NAMALWA (cell line): ENCODE measurements at places on chromosomes 7 and 10.

GRCh38 chr10:132388891-132389432 lies 8.0 kb upstream of the PWWP2B start:
- DNase-seq, result no peak

GRCh38 chr7:100604976-100605911 lies 3.1 kb downstream of the PCOLCE start:
- DNase-seq, result no peak

DNA sequence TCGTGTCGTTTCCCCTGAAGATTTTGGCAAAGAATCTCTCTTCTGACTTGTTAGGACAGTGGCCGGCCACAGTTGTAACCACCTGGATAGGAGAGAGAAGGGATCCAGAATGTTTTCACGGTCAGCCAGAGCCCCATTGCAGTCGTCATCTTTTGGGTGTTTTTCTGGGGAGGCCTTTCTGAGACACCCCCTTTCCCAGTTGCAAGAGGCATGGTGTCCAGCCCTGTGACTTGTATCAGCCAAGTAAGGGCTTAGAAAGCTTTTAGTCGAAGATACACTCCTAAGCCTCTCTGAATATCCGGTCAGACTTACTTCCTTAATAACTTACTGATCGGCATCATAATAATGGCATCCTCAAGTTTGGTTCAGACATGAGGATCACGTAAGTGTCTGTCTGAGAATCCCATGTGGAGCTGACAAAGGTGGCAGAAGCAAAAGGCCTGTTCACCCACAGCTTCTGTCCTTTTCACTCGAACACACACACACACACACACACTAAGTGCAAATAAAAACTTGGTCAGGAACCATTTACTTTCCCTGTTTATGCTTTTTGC lies 435.7 kb upstream of the GALNT17 start:
- DNase-seq, result peak; percentile 47

DNA sequence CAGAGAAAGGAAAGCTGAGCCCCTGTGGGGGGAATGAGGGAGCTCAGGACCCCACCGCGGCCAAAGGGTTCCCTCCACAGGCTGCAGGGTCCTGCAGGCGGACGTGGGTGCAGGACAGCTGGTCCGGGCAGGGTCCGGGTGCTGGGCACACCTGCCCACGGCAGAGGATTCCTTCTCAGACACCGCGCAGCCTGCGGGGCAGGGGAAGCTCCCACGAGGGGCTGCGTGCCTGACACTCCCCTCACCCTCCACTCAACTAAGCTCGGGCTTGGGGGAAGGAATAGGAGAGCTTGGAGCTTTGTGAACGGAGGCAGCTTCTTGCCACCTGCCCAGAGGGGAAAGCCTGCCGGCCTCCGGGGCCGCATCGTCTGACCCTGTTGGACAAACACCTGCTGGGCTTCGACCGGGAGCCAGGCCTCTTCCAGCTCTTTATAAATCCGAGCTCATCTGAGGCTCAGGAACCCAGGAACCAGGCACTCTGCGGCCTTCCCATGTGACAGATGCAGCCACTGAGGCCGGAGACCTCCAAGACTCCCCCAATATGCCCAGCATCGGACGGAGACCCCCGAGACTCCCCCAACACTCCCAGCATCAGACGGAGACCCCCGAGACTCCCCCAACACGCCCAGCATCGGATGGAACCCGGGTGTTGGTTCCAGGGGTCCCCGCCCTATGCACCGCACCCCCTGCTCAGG lies 97.3 kb downstream of the PDGFA start:
- no peak for DNase-seq

GRCh38 chr10:70592746-70593512 lies 9.6 kb downstream of the PRF1 start:
- DNase-seq, result no peak

DNA sequence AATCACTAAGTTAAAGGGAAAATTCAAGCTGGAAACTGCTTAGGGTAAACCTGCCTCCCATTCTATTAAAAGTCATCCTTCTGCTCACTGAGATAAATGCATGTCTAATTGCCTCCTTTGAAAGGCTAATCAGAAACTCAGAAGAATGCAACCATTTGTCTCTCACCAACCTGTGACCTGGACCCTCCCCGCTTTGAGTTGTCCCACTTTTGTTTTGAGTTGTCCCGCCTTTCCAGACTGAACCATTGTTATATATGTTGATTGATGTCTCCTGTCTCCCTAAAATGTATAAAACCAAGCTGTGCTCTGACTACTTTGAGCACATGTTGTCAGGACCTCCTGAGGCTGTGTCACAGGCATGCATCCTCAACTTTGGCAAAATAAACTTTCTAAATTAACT lies 378.4 kb downstream of the KIF20B start:
- no peak for DNase-seq

- DNase-seq, result no peak
Measured at GRCh38 chr10:101778781-101779543, 3.0 kb upstream of the FGF8 start.

GRCh38 chr7:20030915-20031362 lies 186.2 kb downstream of the MACC1 start:
- no peak for DNase-seq

DNA sequence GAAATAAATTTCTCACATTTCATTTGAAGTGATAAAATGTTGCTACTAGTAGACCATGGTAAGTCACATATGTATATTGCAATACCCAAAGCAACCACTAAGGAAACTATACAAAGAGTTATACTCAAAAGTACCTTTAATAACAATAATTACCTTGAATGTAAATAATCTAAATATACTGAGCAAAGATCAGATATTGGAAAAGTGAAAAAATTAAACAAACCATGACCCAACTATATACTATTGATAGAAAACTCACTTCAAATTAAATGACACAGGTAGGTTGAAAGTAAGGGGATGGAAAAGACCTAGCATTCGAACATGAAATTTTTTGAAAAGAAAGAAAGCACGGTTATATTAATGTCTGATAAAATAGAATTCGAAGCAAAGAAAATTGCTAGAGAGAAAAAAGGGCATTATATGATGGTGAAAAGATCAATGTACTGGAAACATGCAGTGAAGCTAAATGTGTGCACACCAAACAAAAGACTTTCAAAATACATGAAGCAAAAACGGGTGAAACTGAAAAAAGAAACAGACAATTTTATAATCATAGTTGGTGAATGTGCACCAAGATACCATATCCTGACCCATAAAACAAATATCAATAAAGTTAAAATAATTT lies 29.1 kb downstream of the TFPI2 start:
- DNase-seq, result peak; percentile 30

GRCh38 chr10:34884272-34884952 lies 69.3 kb upstream of the PARD3 start:
- no peak for DNase-seq

- DNase-seq, result no peak
Measured at GRCh38 chr10:132986978-132987377, 44.6 kb upstream of the CFAP46 start.

- DNase-seq, result no peak
Measured at GRCh38 chr7:74619235-74619860, 38.2 kb upstream of the GTF2I start.

GRCh38 chr10:57979491-57979890 lies 288.2 kb downstream of the IPMK start:
- no peak for DNase-seq

DNA sequence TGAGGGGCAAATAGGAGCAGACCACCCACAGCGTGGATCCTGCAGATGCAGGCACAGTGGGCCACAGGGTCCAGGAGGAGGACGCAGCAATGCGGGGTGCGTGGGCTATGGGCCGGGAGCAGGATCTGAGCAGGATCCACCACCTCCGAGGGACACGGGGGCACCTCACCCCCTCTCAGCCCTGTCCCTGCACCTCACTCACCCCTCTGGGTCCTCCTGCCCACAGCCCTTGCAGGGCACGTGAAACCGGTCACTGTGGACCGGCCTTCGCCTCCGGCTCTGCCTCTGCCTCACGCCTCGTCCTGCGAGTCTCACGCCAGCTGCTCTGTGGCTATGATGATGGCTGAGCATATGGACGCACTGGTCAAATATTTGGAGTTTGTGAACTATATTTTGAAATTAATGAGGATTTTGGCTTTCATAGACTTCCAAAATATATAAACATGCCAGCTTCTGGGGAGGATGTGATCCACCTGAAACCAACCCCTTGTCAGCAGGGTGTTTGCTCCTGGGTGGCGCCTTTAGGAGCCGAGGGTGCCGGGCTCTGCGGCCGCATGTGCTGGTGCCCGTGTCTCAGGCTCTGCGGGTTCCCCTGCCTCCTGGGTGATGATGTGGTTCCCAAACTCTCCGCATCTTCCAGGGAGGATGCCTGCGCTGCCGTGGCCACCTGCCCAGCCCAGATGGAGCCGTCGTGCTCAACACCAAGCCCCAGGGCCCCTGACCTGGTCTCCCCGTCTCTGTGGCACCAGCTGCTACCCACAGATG lies 11.3 kb upstream of the ADGRA1 start:
- no peak for DNase-seq

DNA sequence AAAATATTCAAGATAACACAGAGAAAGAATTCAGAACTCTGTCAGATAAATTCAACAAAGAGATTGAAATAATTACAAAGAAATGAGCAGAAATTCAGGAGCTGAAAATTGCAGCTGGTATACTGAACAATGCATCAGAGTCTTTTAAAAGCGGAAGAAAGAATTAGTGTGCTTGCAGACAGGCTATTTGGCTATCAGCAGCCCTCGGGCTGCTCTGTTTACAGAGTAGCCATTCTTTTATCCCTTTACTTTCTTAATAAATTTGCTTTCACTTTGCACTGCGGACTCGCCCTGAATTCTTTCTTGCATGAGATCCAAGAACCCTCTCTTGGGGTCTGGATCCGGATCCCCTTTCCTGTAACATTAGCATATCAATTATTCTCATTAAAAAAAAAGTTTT lies 1040.0 kb downstream of the SORCS3 start:
- DNase-seq, result no peak

DNA sequence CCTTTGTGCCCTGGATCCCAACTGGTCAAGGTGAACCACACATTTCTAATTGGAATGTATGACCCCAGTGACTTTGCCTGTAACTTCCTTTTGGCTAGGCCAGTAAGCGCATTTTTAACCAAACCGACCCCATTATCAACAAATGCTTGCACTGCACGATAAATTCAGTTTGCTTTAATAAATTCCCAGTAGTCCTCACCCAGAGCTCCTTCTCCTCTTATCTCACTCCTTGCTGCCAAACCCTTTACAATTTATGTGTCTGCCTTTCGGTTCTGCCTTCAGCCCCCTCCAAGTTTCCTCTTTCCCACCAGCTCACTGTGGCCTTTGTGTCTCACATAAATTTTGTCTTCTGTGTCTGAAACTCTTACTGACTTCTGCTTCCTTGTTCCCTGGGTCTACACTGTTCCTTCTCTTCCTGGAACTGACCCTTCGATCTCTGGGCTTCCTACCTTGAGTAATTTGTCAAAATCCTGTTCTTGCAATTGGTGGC lies 59.0 kb downstream of the TBXAS1 start:
- no peak for DNase-seq

DNA sequence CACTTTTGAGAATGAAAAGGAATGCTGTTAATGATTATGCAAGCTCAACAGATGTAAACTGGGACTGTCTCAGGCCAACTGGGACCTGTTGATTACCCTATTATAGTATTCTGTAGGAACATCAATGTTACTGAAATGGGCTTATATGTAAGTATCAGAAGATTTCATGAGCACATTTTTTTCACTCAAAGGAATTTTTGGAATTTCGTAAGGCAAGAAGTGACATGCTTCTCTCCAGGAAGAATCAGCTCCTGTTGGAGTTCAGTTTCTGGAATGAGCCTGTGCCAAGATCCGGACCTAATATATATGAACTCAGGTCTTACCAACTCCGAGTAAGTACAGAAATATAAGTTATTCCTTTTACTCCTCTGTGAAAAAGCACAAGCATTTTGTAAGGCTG lies 19.2 kb downstream of the NIPSNAP2 start:
- no peak for DNase-seq

GRCh38 chr10:3482200-3482993 lies 302.6 kb downstream of the KLF6 start:
- DNase-seq, result peak; percentile 72

GRCh38 chr10:124939290-124939689 lies 2.6 kb upstream of the ZRANB1 start:
- DNase-seq, result no peak

DNA sequence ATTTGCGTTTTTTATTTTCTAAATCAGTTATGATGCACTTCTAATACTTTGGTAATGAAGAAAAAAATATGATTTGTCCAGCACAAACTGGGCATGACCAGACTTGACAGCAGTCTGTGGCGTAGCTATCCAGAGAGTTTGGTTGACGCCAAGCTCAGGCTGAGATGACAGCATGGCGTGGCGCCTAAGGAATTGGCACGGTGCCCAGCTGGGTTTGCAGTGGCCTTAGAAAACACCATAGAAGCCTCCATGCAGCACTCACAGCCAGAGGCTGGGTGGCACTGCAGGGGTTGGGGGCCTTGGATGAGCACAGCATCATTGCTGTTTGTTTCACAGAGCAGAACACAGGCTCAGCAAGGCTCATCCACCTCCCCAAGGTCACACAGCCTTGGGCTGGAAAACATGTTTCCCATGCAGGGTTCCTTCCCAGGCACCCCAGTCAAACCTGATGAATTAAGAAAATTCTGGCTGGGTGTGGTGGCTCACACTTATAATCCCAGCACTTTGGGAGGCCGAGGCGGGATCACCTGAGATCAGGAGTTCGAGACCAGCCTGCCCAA lies 88.9 kb downstream of the GTF2IRD1 start:
- peak; percentile 36 for DNase-seq

DNA sequence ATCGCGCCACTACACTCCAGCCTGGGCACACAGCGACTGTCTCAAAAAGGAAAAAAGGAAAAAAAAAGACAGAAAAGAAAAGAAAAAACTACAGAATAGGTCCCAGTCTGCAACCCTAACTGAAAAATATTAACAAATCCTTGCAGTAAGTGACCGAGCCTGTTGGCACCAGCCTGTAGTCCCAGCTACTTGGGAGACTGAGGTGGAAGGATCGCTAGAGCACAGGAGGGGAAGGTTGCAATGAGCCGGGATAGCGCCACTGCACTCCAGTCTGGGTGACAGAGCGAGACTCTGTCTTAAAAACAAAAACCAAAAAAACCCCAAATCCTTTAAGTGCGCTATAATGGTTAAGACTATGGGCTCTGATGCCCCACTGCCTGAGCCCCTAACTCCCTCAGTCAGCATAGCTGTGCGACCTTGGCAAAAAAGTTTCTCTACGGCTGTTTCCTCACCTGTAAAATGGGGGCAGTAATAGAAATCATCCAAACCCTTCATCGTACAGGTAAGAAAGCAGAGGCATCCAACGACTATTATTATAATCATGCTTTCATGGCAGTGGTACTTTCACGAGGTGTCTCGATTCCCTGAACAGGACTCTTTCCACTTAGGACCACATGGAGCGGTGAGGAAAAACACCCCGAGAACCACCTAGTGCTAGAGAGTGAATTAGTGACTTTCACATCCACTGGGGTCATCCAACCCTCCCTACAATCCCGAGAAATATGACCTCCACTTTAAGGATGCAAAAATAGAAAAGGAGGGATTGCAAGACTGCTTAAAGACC lies 755 bp downstream of the TOMM7 start:
- DNase-seq, result no peak

- DNase-seq, result no peak
Measured at GRCh38 chr7:130903358-130903974, 169.5 kb upstream of the KLF14 start.

DNA sequence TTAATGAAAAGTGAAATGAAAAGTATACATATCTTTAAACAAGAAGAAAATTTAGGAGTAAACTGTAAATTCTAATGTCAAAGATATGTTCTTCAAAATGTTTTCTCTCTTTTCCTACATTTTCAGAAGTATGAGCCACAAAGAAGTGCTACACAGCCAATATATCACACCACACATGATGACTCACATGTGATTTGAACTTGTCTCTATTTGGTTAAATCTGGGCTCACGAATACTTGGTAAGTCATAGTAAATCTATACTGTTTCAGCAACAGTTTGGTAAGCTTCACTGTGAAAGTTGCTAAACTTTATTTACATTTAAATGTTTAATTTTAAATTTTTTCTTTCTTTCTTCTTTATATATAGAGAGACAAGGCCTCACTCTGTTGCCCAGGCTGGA lies 380.6 kb upstream of the IGFBP3 start:
- DNase-seq, result no peak
